ENCODE measurements at places on chromosomes 3 and 15.

DNA sequence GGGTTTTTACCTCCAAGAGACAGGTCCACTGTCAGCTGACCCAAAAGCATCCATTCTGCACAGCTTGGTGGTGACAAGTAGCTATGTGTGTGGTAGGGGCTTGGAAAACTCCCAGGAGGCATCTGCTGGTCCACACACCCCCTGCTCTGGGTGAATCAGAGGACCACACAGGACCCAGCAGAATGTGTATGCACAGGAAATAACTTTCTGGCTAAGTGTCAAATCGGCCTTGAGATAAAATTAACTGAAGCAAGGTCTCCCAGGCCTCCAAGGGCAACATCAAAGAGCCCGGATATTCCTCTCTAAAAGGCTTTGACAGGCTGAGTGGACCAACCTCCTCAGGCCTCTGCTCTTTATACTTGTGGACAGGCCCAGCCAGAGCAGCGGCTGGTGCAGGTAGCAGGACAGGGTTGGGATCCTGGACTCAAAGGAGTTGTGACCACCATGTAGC is 66.5 kb downstream of the CTNNB1 start:
- DNase-seq = no peak

DNA sequence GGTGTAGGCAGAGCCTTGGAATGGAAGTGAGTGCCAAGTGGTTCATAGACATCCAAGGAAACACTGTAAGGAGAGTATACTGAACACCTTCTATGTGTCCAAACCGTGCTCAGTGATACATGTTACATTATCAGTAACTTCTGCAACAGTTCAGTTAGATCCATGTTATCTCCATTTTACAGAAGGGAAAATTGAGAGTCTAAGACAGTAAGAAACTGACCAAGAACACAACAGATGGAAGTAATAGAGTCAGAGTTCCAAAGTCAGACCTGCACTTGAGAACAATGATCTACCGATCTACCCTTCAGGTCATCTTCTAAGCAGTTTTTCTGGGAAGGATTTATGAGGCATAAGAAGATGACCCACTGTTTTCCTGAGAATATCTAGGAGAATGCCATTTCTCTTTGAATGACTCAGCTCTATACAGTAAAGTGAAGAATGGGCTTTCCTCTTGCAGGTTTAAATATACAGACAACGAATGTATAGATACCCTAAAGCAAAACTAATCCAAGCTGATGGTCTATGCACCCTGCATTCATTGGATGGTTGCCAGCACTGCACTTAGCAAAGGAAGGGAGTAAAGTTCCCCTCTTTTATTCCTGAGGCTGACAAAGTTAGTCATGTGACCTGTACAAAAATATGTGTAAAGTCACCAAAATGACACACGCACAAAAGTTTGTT is 604.1 kb upstream of the MDFIC2 start:
- no peak for DNase-seq

DNA sequence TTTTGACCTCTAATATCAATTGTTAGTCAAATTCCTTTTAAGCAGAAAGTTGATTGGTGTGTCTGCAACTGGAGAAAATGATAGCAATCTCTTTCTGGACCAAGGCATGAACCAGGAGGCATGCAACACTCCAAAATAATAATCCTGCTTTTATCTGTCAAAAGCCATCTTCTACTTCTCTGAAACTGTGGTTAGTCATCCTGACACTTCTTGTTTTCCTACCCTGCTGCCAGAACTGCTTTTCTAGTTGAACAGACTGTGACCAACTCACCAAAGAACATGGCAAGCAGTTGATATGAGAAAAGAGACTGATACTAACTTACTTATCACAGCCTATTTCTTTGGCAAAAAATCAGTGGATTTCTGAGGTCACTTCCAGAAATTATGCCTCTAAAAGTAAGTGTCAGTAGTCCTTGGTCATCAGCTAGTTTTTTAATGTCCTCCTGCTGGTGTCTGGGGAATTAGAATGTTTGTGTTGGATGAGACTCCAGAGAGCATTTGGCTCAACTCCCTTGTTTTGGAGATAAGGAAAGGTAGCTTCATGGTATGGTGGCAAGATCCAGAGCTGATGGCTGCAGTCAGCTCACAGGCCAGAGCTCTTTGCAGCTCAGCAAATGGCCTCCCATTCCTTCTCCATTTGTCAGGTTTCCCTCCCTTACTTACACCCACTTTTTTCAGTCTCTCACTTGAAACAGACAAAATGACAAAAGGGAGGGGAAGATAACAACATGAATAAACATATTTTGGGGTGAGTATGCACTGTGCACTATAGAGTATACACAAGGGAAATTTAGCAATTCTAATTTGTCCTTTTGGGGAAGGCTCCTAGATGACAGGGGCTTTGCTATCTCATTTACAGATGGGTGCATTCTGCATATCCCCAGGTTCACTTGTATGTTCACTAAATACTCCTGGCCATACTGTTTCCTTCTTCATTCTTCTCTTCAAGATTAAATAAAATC is 7.0 kb downstream of the CRYGS start:
- no peak for DNase-seq

GRCh38 chr3:170603770-170604510 is 18.1 kb upstream of the SLC7A14 start:
- no peak for DNase-seq

GRCh38 chr3:18423401-18424212 is 1.5 kb downstream of the SATB1 start:
- DNase-seq = peak; percentile 32

- no peak for DNase-seq
These were observed 41.3 kb downstream of the PEX5L start for GRCh38 chr3:179995406-179995805.

GRCh38 chr3:107430996-107431245 is 53.7 kb downstream of the CCDC54 start:
- peak; percentile 22 for DNase-seq

DNA sequence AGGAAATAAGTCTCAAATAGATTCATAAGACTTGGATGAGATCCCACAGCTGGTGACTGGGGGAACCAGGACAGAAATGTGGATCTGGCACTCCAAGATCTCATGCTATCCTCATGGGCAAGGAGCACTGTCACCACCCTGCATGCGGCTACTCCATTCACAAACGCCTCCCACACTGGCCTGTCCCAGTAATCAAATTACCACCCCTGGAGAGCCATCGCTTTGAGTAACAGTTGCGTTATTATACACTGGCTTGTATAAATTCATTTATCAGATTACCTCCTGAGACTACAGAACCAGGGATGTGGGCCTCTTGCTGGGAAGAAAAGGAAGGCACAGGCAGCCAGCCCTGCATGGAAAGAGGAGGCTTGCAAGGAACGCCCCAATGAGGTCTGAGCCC is 27.9 kb upstream of the SLC25A36 start:
- no peak for DNase-seq

- DNase-seq = no peak
These were observed 92.9 kb upstream of the GK5 start for GRCh38 chr3:142318331-142318730.

- no peak for DNase-seq
These were observed 671.5 kb downstream of the FHIT start for GRCh38 chr3:60579734-60580133.

- peak; percentile 23 for DNase-seq
These were observed 87.2 kb upstream of the TBL1XR1 start for GRCh38 chr3:177284383-177284881.

GRCh38 chr3:128922804-128923459 is 43.5 kb downstream of the ACAD9 start:
- DNase-seq = no peak

DNA sequence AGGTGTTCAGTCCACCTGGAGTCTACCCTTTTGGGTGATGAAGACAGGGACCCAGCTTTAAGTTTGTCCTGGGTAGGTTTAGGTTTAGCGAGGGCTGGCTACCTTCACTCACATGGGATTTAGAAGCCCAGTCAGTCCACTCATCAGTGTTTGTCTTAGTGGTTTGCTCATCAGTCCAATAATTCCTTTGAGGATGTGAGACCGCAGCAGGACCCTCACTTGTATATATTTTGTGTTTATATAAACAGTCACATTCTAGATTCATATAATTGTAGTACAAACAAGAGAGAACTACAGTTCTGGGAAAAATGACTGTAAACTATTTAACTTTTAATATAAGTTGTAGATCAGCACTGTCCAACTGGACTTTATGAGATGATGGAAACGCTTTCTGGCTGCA is 18.2 kb downstream of the EFCC1 start:
- no peak for DNase-seq

- DNase-seq = no peak
These were observed 361.0 kb downstream of the SHQ1 start for GRCh38 chr3:72487078-72487765.

DNA sequence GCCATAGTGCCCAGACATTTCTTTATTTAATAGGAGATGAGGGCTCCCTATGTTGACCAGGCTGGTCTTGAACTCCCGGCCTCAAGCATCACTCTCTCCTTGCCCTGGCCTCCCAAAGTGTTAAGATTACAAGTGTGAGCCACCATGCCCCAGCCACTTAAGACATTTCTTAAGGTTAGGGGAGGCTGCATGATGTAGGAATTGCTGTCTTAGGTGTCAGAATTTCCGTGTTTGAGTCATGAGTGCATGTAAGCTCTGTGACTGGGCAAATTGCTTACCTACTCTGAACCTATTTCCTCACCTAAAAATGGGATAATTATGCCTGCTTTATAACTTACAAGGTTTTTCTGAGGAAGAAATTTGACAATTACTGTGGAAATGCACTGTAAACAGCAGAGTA is 34.2 kb upstream of the SIAH2 start:
- DNase-seq = no peak

DNA sequence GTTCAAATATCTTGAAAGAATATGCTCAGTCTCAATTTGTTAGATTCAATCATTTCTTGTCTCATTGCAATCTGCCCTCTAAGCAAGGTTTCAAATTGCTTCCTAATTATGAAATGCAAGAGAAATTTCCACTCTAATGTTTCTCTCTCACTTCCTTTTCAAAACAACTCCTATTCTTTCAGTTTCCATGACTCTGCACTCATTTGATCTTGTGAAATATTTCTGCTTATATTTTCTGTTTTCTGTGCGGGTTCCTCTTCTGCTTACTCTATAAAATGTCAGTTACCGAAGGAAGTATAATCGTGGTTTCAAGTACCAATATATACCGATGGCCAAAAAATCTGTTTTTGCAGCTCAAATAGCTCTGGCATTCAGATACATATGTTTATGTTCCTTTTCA is 521.9 kb upstream of the NAALADL2 start:
- DNase-seq = no peak

DNA sequence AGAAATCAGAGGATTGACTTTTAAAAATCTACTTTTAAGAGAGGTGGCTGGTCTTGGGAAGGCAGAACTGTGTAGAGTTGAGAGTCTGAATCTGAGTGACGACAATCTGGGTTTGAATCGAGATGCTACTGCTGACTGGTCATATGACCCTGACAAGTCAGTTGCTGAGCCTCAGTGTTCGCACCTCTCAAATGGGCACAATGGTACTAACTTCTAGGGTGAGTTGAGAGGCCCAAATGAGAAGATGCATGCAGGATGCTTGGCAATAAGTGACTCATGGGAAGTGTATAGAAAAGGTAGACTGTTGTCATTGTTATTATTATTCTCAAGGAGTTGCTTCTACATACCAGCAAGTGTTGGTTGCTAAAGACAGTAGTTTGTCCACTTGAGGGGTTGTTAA is 10.3 kb downstream of the CACNA2D3 start:
- DNase-seq = no peak

- no peak for DNase-seq
These were observed 18.9 kb upstream of the ATP2B2 start for GRCh38 chr3:10524270-10524669.

- DNase-seq = no peak
These were observed 773.8 kb downstream of the MECOM start for GRCh38 chr3:168889666-168890065.

DNA sequence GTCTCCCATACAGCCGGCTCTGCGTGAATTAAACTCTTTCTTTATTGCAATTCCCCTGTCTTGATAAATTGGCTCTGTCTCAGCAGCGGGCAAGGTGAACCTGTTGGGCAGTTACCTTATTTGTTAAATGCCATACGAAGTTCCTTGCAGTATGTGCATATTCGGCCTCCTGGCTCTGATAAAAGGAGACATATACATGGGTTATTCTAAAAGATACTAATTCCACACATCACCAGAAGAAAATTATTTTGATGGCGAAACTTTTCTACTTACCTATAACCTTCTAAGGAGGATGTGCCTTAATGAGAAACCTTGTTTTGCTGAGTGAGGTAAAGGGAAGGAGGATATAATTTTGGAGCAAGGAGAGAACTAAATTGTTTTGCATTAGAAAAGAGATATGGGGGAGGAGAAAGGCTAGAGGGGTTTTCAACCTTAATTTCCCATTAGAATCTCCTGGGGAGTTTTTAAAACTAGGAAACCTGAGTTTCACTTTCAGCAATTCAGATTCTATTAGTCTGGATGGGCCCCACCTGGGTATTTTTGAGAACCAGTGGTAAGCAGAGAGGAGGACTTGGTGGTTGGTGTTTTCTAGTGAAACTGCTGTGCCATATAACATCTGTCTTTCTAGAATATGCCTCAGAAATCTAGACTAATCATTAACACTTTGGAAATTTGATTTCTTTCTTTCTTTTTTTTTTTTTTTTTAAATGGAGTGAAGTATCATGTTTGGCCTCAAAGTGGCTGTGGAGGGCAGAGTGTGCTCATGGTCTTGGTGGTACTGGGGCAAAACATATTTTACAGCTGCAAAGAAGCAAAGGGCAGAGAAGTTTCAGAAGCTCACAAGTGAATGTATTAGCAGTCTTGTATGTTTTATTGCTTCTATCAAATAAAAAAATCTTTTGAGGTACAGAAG is 23.0 kb downstream of the NANOGP8 start:
- no peak for DNase-seq

DNA sequence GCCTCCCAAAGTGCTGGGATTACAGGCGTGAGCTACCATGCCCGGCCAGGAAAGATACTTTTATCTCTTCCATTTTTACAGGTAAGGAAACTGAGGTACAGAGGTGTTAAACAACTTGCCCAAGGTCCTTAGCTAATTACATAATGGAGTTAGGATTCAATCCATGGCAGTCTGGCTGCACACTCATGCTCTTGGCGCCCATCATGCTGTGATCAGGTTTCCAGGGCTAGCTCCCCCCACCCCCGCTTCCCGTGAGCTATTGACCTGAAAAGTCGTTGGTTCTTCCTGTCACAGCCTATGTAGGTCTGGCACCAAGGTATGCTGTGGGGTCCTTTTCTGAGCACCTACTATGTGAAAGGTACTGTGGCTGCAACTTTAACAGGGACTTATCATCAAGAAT is 55.9 kb upstream of the LARS2 start:
- DNase-seq = no peak

DNA sequence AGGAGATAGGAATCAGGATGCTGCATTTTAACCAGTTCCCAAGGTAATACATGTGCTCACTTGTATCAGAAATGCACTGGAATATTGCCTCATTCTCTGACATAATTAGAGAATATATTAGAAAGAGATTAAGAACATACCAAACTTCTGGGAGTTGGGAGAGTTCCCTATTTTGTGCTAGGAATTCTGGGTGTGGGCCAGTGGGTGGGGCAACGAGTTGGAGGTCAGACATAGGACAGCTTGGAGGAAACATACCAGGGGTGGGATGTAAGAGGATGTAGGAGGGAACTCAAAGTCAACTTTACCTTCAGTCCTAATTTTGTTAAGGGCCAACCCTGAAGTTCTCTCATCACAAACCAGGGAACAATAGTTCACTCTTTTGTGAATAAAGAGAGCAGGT is 83.6 kb downstream of the SLC7A14 start:
- DNase-seq = no peak

GRCh38 chr15:87711026-87711425 is 545.5 kb downstream of the NTRK3 start:
- DNase-seq = no peak

All from HuH-7 (cell line).